MCF 10A (cell line): ENCODE measurements at places on chromosomes 13 and 19. TPM values are rescaled to one million over a fixed set of nuclear protein-coding genes. Genes with fewer than 3 reads are reported as not detected.
A peak's percentile ranks its signal among the peaks of the same experiment; 100 is the strongest.

DNA sequence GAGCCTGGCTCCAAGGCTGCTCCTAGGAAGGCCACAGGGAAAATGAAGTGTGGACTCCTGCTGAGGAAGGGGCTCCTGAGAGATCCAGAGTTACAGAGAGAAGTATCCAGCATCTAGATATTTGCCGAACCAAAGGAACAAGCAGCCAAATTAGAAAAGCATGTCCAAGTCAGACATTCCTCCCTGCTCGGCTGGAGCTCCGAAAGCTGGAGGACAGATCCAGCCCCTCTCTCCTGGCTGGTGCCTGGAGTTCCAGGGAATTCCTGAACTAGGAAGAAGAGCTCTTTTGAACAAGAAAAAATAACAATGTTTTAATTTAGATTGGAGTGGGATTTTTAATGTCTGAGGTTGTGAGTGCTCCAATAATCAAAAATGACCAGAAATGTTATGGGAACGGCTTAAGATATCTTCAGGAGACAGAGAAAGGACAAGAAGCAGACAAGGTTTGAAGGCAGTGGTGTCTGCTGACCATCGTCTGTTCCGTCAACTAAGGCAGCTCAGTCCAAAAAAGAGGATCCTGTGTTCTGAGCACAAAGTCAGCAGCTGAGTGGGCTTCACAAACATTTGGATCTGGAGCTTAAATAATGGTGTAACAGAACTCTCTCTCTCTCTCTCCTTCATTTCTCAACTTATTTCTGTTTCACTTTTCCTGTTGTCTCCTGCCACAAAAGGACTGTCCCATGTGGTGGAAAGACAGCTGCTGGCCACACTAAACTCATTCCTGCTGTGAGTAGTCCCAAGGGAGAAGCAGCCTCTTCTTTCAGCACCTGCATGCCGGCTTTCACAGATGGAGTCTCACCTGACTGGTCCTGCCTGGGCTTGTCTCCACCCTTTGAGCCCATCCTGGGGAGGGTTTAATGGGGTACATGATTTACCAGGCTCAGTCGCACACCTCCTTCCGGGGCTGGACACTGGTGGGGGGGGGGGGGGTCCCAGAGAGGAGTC lies 31.5 kb upstream of the IRS2 start:
- DNase-seq = no peak
- no peak overlapping the region for H3K4me3 ChIP-seq
- H3K27me3 ChIP-seq = no peaks in the 10 kb centered on the region
- no peak overlapping the region for H3K27ac ChIP-seq
- no peaks in the 10 kb centered on the region for H3K36me3 ChIP-seq

DNA sequence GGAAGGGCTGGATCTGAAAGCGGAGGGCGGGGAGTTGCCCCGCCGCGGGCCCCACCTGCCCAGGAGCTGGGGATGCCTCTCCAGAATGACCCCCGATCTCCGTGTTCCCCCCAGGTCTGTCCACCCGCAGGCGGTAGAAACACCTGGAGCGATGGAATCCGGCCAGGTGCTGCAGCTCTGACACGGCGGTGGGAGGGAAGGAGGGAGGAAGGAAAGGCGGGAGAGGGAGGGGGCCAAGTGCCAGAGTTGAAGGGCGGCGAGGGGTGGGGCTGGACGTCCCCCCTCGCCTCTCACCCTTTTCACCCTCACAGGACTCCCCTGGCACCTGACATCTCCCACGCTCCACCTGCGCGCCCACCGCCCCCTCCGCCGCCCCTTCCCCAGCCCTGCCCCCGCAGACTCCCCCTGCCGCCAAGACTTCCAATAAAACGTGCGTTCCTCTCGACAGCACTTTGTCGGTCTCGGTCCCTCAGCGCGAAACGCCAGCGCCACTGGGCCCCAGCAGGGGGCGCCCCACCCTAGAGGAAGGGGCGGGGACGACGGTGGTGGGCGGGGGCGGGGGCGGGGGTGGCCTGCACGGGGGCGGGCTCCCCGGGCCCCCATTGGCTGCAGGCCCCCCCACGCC lies 337 bp upstream of the FXYD7 start:
- no peak overlapping the region for H3K4me3 ChIP-seq
- peaks cover 15% of the 10 kb centered on the region for H3K4me1 ChIP-seq
- DNase-seq = no peak

DNA sequence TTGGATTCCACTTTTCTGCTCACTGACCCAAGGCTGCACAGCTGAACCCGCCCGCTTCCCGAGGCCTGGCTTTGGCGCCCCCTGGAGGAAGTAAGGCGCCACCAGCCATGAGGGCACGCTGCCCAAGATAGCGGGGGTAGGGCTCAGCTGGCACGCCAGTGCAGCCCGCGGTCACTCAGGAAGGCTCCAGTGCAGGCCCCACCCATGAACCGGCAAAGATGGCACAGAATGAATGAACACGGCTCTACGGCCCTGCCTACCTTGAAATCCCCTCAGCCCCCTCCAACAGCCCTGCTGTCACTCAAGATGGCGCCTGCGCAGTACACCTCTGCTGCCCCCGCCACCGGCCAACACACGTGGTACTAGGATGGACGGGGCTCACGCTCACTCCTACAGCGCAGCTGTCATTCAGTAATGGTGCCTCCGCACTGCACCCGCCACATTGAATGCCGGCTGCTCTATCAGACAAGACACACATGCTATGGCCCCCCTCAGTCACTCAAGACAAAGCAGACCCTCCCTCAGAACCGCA lies 3.0 kb downstream of the PEG3 start:
- H3K36me3 ChIP-seq = no peaks in the 10 kb centered on the region
- DNase-seq = no peak
- H3K27ac ChIP-seq = no peak overlapping the region
- no peaks in the 10 kb centered on the region for H3K27me3 ChIP-seq
- H3K4me3 ChIP-seq = no peak overlapping the region

Gene FBXO17
- 5.2 and 5.8 TPM in 2 replicates for total RNA-seq

DNA sequence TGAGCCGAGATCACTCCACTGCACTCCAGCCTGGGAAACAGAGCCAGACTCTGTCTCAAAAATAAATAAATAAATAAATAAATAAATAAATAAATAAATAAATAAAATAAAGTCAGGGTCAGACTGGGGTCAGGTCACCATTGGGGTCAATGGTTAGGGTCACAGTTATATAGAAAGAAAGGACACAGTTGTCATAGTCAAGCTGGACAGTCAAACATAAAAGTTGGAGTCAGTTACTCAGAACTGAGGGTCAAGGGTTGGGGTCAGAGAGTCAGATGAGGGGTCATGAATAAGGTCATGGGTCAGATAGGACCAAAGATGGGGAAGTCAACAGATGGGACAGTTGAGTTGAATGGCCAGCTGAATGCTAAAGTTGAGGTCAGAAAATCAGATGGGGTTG lies 16.7 kb upstream of the EPOR start:
- H3K27ac ChIP-seq = no peak overlapping the region
- H3K27me3 ChIP-seq = no peaks in the 10 kb centered on the region
- no peaks in the 10 kb centered on the region for H3K36me3 ChIP-seq
- no peaks in the 10 kb centered on the region for H3K4me1 ChIP-seq

- no peak overlapping the region for H3K27ac ChIP-seq
- H3K4me3 ChIP-seq = no peak overlapping the region
- H3K4me1 ChIP-seq = peaks cover 9% of the 10 kb centered on the region
- no peaks in the 10 kb centered on the region for H3K27me3 ChIP-seq
- DNase-seq = no peak
Observed at GRCh38 chr19:33468361-33469170, 53.0 kb downstream of the PEPD start.

GRCh38 chr13:64033921-64034320 lies 2618.3 kb upstream of the PCDH20 start:
- H3K4me1 ChIP-seq = no peaks in the 10 kb centered on the region
- H3K27ac ChIP-seq = no peak overlapping the region
- DNase-seq = no peak

GRCh38 chr19:58557221-58558065 lies 968 bp downstream of the UBE2M start:
- H3K4me1 ChIP-seq = peaks cover 40% of the 10 kb centered on the region
- H3K4me3 ChIP-seq = peak overlapping the region; percentile 98
- no peaks in the 10 kb centered on the region for H3K27me3 ChIP-seq
- no peak for DNase-seq
- peaks cover 77% of the 10 kb centered on the region for H3K36me3 ChIP-seq
- H3K27ac ChIP-seq = peak overlapping the region; percentile 99

GRCh38 chr13:35672611-35673010 lies 196.1 kb upstream of the MAB21L1 start:
- H3K27ac ChIP-seq = no peak overlapping the region
- no peak overlapping the region for H3K4me3 ChIP-seq
- no peaks in the 10 kb centered on the region for H3K4me1 ChIP-seq
- DNase-seq = no peak

Gene MUC16
- under 0.01 and 0.05 TPM in 2 replicates for total RNA-seq

GRCh38 chr13:114048443-114048842 lies 74.6 kb upstream of the C13orf46 start:
- no peak for DNase-seq
- peaks cover 7% of the 10 kb centered on the region for H3K36me3 ChIP-seq
- no peaks in the 10 kb centered on the region for H3K4me1 ChIP-seq
- H3K27me3 ChIP-seq = no peaks in the 10 kb centered on the region
- H3K4me3 ChIP-seq = no peak overlapping the region

Gene GARIN5A
- total RNA-seq = 1.5 and 2.7 TPM in 2 replicates

- no peaks in the 10 kb centered on the region for H3K36me3 ChIP-seq
- H3K4me3 ChIP-seq = no peak overlapping the region
- H3K27ac ChIP-seq = no peak overlapping the region
- DNase-seq = no peak
- H3K27me3 ChIP-seq = no peaks in the 10 kb centered on the region
Observed at GRCh38 chr19:7230826-7231225, 63.4 kb downstream of the INSR start.

- peaks cover 6% of the 10 kb centered on the region for H3K4me1 ChIP-seq
- no peaks in the 10 kb centered on the region for H3K36me3 ChIP-seq
- H3K27me3 ChIP-seq = no peaks in the 10 kb centered on the region
- no peak overlapping the region for H3K27ac ChIP-seq
- DNase-seq = no peak
Observed at GRCh38 chr13:84563611-84564010, 681.3 kb upstream of the SLITRK1 start.

Gene POLRMT
- 36.9 and 40.9 TPM in 2 replicates for total RNA-seq

DNA sequence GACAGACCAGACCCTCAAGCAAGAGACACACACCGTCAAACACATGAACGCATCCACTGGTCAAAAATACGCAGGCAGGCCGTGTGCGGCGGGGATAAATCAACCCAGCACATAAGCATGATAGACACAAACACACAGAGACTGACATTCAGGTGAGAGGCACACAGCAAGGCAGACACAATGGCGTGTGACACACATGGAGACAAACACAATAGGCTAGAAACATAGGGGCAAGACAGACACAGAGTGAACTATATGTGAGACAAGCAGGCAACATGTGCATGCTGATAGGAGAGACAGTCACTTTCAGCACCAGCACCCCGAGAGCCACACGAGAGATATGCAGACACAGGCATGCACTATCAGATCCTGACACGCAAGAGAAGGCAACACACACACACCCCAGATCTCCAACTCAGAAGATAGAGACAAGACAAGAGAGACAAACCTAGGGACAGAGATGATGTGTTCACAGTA lies 6.9 kb upstream of the JUNB start:
- H3K4me1 ChIP-seq = peaks cover 13% of the 10 kb centered on the region
- H3K27ac ChIP-seq = no peak overlapping the region
- H3K4me3 ChIP-seq = no peak overlapping the region

DNA sequence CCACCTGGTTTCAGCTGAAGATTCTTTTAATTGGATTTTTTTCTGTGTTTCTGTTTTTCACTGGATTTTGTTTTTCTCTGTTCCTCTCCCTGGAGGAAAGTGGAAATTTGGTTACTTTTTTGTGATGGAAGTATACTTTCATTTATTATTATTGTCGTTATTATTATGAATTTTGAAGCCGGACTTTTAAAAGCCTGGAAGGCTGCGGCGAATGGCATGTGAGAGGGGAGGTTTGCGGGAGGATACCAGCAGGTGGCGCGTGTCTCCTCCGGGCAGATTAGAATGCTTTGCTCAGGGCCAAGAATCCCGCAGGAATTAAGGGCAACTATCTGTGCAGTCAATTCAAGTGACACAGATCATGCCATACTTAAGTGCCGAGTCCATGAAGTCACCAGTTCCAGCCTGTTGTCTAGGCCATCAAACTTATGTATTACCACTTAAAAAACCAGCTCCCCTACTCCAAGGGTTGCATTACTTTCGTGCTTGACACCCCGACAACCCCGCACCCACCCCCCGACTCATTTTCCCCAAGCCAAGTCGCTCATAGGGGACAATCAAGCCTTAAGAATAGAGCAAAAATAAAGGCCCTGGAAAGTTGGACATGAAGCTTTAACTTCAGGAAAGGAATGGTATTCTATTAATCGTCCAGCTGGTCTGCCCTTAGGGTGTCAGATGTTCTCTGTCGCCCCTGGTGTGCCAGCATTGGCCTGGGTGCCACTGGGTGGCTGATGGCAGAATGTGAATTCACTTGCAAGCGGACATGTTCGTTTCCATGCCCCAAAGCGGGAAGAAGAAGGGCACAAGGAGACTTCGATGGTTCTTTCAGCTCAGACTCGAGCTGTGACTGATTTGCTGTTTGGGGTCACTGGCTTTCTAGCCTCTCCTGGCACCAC lies 1.3 kb upstream of the LRCH1 start:
- peaks cover 27% of the 10 kb centered on the region for H3K4me1 ChIP-seq

Gene FUT2
- total RNA-seq = not detected in 2 replicates

GRCh38 chr19:29872224-29872731 lies 60.5 kb downstream of the CCNE1 start:
- no peaks in the 10 kb centered on the region for H3K36me3 ChIP-seq
- no peak overlapping the region for H3K4me3 ChIP-seq
- no peak overlapping the region for H3K27ac ChIP-seq
- peaks cover 11% of the 10 kb centered on the region for H3K4me1 ChIP-seq
- H3K27me3 ChIP-seq = peaks cover 10% of the 10 kb centered on the region
- no peak for DNase-seq

- peaks cover 47% of the 10 kb centered on the region for H3K4me1 ChIP-seq
- H3K36me3 ChIP-seq = no peaks in the 10 kb centered on the region
- H3K27me3 ChIP-seq = no peaks in the 10 kb centered on the region
- H3K4me3 ChIP-seq = no peak overlapping the region
- DNase-seq = peak; percentile 89
Observed at GRCh38 chr13:99057310-99057975, 79.6 kb upstream of the DOCK9 start.

GRCh38 chr13:44576351-44577235 lies 463 bp upstream of the TSC22D1 start:
- peak overlapping the region; percentile 89 for H3K27ac ChIP-seq
- H3K27me3 ChIP-seq = no peaks in the 10 kb centered on the region
- peak overlapping the region; percentile 88 for H3K4me3 ChIP-seq
- peaks cover 7% of the 10 kb centered on the region for H3K36me3 ChIP-seq
- peaks cover 37% of the 10 kb centered on the region for H3K4me1 ChIP-seq

- no peaks in the 10 kb centered on the region for H3K4me1 ChIP-seq
- no peak overlapping the region for H3K27ac ChIP-seq
Observed at GRCh38 chr13:43924549-43925245, 45.0 kb downstream of the LACC1 start.

GRCh38 chr13:19726611-19727010 lies 56.1 kb downstream of the PSPC1 start:
- no peak overlapping the region for H3K27ac ChIP-seq
- H3K36me3 ChIP-seq = peaks cover 70% of the 10 kb centered on the region
- no peak overlapping the region for H3K4me3 ChIP-seq
- no peaks in the 10 kb centered on the region for H3K4me1 ChIP-seq
- no peaks in the 10 kb centered on the region for H3K27me3 ChIP-seq
- DNase-seq = no peak

Gene YIPF2
- 65.5 and 75.3 TPM in 2 replicates for total RNA-seq

- no peak for DNase-seq
- no peak overlapping the region for H3K27ac ChIP-seq
- no peak overlapping the region for H3K4me3 ChIP-seq
- H3K27me3 ChIP-seq = peaks cover 18% of the 10 kb centered on the region
- no peaks in the 10 kb centered on the region for H3K4me1 ChIP-seq
- H3K36me3 ChIP-seq = no peaks in the 10 kb centered on the region
Observed at GRCh38 chr13:70668983-70669382, 560.7 kb upstream of the KLHL1 start.

Gene CEACAM5
- total RNA-seq = not detected in 2 replicates

- H3K36me3 ChIP-seq = peaks cover 9% of the 10 kb centered on the region
- H3K27me3 ChIP-seq = no peaks in the 10 kb centered on the region
- no peak overlapping the region for H3K4me3 ChIP-seq
Observed at GRCh38 chr13:113647351-113648215, 10.4 kb downstream of the ATP4B start.
